Omental fat pad (tissue), 4 donors: ENCODE measurements at places on chromosomes 4 and X.

DNA sequence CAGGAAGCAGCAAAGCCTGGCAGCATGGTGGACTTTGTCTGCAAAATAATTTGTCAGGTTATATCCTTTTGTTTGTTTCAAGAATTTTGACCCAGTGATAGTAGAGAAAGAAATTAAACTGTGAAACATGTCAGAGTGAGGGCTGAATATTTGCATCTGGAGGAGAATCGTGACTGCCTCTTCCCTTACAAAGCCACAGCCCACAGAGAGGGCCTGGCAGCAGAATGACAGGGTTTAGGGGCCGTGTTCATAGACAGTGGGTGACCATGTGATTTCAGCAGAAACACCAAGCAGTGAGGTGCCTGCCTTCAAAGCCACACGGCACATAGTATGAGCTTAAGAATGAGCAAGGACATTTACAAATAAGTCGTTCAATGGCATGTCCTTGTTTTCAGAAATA is 24.4 kb upstream of the PLAC8 start:
- no peak for DNase-seq

DNA sequence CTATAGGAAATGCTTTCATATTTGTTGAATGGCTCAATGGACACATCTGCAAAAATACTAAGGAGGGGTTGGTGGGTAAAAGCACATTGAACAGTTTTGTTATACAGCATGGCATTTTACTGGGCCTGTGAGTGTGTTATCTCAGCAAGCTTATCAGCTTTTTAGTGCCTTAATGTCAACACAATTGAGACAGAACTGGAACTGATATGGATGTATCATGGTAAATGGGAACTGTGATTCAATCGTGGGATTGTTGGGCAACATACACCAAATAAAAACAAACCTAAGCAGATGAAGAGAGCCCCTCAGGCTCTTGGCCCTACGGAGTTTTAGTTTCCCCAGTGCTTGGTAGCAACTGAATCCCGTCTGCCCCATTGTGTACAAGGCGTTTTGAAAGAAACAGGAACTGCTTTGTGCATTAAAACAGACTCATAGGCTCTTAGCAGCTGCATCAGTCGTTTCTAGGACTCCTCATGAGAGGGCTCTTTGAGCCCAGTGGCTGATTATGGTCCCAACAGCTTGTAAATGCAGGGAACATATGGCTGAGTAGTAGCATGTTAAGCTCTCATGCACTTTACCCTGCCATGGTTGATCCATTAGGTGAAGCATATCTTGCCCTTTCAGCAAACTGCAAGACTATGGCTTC is 7.3 kb downstream of the GPR119 start:
- DNase-seq, result no peak

DNA sequence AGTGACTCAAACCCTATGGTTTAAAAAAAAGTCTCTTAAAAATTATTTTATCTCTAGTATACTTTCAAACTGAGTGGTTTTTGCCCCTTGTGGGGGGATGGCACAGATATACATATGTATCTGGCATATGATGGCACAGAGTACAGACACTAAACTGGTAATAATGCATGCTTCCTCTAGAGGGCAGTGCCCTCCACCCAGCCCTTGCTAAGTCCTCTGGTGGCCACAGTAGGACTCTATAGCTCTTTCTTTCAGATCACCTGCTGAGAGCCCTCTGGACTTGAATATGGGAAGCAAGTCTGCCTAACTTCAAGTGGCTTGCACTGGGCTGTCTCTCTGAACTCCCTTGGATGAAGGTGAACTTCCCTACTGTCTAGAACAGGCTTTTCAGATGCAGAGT is 66.3 kb downstream of the TSPAN7 start:
- DNase-seq, result no peak

DNA sequence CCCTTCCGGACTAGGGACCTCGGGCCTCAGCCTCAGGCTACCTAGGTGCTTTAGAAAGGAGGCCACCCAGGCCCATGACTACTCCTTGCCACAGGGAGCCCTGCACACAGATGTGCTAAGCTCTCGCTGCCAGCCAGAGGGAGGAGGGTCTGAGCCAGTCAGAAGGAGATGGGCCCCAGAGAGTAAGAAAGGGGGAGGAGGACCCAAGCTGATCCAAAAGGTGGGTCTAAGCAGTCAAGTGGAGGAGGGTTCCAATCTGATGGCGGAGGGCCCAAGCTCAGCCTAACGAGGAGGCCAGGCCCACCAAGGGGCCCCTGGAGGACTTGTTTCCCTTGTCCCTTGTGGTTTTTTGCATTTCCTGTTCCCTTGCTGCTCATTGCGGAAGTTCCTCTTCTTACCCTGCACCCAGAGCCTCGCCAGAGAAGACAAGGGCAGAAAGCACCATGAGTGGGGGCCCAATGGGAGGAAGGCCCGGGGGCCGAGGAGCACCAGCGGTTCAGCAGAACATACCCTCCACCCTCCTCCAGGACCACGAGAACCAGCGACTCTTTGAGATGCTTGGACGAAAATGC is at the start of gene WAS:
Gene WAS (plus strand): TSS at position 389 of the 572 bp plus-strand sequence. CDS start 55 bp downstream, at position 444.
- DNase-seq, result no peak

GRCh38 chr4:184444953-184445309 is 29.4 kb downstream of the IRF2 start:
- no peak for DNase-seq

GRCh38 chrX:71103110-71103983 is 3.2 kb downstream of the CXorf65 start:
- no peak for DNase-seq

GRCh38 chr4:26060286-26060685 is 146.3 kb downstream of the SMIM20 start:
- DNase-seq, result no peak

DNA sequence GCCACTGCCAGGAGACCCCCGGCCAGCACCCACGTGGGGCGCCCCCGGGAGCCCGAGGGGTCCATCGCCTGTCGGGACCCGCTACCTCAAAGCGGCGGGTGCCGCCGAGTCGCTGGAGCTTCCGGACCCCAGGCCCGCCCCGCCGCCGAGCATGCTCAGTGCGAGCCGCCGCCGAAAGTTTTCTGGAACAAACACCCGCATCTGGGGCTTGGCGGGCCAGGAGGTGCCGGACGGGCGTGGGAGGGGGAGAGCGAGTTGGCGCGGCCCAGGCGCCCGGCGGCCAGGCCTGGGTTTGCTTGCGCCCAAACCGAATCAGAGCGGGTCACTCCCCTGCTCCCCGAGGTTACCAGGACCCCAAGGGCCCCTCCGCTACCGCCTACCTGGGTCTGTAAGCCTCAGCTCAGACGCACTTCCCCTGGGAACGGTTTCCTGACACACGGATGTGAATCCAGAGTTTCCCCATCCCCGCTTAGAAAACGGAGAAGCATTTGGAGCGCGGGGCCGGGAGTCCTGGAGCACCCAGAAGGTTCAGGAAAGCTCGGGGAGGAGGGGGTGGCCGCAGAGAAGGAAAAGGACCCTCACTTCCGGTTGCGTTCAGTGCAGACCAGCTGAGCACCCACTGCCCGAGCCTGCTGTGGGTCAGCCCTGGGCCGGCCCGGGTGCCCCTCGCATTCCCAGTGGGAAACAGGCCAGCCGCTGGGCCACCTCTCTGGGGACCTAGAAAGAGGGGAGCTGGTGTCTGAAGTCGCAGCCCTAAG is at the start of gene EVC2:
Gene EVC2 (minus strand): TSS at position 111 of the 758 bp plus-strand sequence. CDS start 46 bp downstream, at position 65.
- peak; percentile 35 for DNase-seq

- DNase-seq, result no peak
Measured at GRCh38 chr4:176957353-176958118, 164.8 kb upstream of the VEGFC start.

DNA sequence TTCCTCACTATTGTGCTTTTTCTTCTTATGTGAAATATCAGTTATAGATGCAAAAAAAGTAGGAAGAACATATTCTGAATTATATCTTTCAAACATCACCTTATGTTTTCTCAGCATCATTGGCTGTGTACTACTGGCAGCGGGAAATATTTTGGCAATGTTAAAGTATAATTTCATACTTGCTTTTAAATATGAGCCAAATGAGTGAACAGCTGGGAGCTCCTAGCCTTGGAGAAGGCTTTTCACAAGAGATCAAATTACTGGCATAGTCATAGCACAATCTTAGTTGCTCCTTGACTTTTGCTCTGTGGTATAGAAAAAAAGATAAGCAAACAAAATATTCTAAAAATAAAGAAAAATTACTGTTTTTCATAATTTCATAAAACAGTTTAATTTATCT is 1575.8 kb upstream of the PABPC4L start:
- DNase-seq, result no peak

DNA sequence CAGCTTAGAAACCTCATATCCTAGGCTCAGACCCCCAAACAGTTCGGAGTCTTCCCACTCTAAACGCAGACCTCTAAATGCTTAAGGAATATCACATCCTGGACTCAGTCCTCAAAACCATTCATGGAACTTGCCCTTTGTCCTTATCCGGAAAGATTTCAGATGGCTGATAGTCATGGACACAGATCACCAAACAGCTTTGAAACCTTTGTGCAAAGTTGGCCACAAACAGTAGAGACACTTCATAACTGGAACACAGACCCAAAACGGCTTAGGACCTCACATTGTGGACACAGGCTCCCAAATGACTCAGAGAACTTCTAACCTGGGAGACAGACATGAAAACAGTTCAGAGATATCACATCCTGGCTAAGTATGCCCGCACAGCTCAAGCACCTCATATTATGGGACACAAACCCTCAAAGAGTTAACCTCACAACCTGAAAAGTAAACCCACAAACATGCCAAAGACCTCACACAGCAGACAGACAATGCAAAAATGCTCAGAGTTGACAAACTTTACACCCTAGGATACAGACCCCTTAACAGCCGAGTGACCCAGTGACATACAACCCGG is 15.5 kb downstream of the SUV39H1 start:
- no peak for DNase-seq

GRCh38 chr4:94420356-94420755 is 31.4 kb upstream of the PDLIM5 start:
- no peak for DNase-seq

- no peak for DNase-seq
Measured at GRCh38 chrX:154511761-154512160, 4.3 kb downstream of the FAM3A start.

DNA sequence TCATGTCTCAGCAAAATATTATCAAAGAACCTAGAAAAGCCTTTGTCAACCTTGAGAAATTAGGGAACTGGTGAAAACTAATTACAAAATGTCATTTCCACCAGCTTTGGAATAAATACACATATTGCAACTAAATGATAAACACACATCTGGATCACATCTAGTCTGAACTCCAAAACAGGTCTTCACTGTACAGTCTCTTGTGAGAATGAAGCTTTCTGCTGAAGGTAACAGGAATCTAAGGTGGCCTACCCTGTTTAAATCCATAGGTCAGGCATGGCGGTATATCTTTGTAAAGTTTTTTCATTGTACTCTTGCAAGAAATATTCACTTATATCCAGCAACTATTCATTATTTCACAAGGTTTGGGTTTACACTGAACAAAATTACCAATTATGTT is 1.7 kb downstream of the SH3D19 start:
- DNase-seq, result no peak

DNA sequence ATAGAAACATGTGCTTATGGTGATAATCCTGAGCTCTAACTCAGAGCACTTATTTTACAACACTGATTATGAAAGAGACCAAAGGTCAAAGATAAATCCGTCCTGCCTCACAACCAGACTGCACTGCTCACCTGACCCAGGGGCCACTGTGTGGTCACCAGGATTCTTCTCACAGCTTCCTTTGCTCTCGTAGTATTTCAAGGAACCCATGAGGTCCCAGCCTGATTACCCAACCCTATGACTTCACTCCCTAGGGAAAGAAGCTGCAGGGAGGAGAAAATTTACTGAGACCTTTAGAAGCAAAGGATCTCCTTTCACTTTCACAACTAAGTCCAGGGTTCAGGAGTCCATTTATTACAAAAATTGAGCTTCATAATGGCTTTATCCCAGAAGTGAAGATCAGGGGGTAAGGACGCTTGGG is 9.6 kb downstream of the SLC25A5 start:
- DNase-seq, result peak; percentile 24

DNA sequence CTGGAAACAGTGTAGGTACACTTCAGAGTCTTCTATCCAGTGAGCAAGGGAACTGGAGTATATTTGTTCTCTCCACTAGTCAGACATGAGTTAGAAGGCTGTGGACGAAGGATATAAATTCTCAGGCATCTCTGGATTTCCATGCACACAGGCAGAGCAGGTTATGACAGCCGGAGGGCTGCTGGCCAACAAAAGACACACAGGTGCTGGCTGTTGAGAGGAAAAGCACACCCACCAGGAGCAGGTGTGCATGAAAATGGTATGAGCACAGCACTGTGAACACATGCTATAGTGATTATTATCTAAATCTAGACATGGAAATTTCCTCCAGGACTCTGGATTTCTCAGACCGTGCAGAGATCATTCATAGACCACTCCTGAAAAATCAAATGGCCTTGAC is 444.7 kb upstream of the RPS6KA3 start:
- no peak for DNase-seq

DNA sequence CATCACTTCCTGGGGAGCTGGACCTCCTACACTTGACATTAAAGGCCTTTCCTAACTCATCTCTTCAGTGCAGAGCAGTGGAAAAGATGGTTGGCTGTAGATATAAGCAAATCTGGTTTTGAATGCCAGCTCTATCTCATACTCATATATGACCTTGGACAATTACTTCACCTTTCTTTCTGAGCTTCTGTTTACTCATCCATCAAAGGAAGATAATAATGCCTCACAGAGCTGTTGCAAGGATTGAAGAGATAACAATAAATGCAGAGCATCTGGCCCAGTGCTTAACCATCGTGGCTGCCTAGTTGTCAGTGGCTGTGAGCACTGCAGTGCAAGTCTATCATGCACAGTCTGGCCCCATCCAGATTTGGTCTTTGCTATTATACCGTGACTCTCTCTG is 148.1 kb upstream of the EOLA2 start:
- DNase-seq, result no peak

DNA sequence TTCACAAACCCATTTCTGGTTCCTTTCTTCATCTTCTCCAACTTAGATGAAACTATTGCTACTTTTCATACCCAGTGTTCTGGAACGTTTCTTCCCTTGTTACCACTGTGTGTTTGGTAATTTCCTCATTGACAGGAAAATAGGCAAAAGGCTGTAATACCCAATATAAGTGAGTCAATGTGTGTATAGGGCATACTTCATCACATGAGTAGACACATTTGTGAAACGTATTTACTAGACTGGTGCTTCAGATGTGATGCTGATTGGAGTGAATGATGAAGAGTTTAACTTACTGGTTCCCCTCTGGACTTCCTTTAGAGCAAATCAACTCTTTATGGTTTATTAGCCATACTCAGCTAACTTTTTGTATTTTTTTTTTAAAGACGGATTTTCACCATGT is 195.1 kb upstream of the ATP6AP2 start:
- DNase-seq, result no peak

- DNase-seq, result no peak
Measured at GRCh38 chr4:163816494-163816893, 322.0 kb downstream of the TMA16 start.

- no peak for DNase-seq
Measured at GRCh38 chr4:41967392-41967791, 14.2 kb upstream of the DCAF4L1 start.
